ENCODE measurements at places on chromosomes 12 and 14.

DNA sequence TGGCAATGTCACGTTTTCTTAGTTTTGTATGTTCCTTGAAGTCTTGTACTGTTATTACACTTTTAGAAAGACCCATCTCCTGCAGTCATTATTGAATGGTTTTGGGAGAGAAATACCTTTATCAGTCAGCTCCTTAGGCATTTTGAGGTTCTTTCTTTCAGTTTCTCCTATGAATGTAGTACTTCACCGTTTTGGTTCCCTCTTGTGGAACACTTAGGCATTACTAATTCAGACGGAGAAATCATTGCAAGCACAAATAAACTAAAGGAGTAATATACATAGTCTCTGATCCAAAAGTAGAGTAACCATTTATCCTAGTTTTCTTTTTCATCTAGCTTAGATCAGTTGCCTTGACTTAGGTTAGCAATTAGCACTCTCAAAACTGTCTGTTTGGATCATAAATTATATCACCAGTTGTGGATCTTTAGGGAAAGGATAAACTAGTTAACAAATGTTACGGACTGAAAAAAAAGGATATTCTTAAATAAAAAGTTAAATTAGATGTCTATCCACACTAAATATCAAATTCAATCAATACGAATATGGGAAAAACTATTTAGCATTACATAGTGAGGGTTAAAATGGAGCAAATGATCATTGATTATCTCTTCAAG is 1538.3 kb upstream of the SEL1L start:
- DNase-seq, result no peak

- DNase-seq, result no peak
These were observed 146.4 kb upstream of the CCDC198 start for GRCh38 chr14:57640036-57640435.

GRCh38 chr12:58540480-58541299 is 379.6 kb downstream of the LRIG3 start:
- peak; percentile 61 for DNase-seq

DNA sequence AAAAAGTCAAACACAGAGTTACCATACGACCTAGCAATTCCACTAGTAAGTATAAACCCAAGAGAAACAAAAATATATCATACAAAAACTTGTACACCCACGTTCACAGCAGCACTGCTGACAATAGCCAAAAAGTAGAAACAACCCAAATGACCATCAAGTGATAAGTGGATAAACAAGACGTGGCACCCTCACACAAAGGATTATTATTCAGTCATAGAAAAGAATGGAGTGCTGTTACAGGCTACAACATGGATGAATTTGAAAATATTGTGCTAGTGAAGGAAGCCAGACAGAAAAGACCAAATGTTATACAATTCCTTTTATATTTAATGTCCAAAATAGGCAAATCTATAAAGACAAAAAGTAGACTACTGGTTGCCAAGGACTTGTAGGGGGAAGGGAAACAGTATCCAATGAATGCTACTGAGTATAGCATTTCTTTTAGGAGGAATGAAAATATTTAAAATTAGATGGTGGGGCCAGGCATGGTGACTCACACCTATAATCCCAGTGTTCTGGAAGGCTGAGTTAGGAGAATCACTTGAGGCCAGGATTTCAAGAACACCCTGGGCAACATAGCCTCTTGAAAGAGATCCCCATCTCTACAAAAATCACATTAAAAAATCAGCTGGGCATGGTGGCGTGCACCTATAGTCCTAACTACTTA is 41.9 kb downstream of the SPTLC2 start:
- no peak for DNase-seq

DNA sequence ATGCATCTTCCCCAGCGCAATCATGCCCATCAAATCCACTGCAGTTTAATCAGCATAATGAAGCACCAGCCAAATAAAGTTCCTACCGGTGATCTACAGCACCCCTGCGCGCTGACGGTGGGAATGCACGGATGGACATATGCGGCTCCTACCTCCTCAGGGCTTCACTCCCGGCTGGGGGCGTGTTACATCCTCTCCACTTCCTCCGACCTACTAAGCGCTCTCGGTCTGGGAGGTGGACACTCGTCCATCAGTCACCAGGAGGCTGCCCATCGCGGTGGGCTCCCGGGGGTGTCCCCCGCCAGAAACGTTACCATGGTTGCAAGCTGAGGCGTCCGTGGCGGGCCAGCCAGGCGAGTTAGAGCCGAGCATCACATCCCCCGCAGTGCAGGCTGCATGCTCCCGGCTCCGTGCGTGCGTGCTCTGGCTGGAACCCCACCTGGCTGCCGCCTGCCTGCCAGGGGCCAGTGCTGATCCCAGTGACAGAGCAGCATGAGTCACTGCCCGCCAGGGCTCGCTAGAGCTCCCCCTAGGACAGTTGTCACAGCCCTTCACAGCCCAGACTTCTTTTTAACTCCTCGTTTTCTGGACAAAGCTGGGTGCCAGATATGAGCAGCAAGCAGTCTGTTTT is 73.0 kb downstream of the CIT start:
- peak; percentile 26 for DNase-seq

GRCh38 chr12:11633968-11634367 is 15.5 kb upstream of the ETV6 start:
- no peak for DNase-seq

Measured in amniotic stem cell (primary cell).